ENCODE measurements at places on chromosomes 2 and 18. TPM values are rescaled to one million over a fixed set of nuclear protein-coding genes. Genes with fewer than 3 reads are reported as not detected.

- no peak for DNase-seq
Measured at GRCh38 chr18:5145168-5145825, 51.8 kb downstream of the AKAIN1 start.

DNA sequence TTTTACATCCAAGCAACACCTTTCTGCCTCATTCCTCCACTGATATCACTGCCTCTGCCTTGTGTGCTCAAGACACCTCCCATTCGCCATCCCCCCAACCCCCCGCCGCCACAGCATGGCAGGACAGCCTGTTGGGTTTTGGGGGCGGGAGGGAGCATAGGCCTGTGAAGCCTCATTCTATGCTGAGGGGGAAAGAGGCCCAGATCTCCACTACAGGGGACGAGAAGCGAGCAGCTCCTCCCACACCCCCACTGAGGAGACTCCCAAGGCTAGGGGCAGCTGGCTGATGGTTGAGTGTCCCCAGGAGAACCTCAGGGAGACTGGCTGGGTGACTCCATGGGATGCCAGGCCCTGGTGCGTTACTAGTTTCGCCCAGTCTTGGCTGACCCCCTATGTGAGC lies 214.3 kb upstream of the SIX2 start:
- DNase-seq, result no peak

DNA sequence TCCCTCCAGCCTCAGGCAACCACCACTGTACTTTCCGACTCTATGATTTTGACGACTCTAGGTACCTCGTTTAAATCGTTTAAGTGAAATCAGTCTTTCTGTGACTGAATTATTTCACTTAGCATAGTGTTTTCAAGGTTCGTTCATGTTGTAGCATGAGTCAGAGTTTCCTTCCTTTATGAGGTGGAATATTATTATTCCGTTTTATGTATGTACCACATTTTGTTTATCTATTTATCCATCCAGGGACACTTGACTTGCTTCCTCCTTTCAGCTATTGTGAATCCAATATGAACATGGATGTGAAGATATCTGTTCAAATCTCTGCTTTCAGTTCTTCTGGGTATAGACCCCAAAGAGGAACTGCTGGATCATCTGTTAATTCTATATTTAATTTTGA lies 19.1 kb downstream of the IL1R2 start:
- DNase-seq, result no peak

DNA sequence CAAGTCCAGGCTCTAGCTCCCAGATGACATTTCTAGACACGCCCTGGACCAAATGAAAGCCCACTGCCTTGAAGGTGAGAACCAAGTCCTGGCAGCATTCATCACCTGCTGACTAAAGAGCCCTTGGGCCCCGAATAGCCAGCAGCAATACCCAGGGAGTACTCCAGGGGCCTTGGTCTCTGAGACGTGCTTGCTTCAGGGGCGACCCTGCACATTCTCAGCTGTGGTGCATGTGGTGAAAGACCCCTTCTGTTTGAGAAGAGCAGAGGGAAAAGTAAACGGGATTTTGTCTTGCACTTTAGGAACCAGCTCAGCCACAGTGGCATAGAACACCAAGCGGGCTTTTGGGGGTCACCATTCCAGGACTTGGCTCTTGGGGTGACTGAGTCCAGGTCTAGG lies 260.5 kb upstream of the MYT1L start:
- no peak for DNase-seq

DNA sequence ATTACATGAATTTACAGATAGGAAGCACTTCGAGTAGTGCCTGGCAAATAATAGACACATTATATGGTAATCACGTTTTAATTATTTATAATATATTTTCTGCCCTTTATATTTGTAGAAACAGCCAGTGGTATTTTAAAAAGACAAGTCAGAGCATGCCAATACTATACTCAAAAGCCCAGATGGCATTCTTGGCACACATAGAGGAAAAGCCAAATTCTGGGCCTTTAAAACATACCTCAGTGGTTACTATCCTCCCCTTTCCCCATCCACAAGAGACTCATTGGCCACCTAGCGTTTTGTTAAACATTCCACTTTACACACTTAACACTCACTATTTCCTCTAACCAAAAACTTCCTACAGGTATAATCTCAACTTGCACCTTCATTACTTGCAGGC lies 63.3 kb upstream of the ZNF804A start:
- DNase-seq, result no peak

- DNase-seq, result no peak
Measured at GRCh38 chr2:102449370-102449974, 23.6 kb upstream of the SLC9A4 start.

DNA sequence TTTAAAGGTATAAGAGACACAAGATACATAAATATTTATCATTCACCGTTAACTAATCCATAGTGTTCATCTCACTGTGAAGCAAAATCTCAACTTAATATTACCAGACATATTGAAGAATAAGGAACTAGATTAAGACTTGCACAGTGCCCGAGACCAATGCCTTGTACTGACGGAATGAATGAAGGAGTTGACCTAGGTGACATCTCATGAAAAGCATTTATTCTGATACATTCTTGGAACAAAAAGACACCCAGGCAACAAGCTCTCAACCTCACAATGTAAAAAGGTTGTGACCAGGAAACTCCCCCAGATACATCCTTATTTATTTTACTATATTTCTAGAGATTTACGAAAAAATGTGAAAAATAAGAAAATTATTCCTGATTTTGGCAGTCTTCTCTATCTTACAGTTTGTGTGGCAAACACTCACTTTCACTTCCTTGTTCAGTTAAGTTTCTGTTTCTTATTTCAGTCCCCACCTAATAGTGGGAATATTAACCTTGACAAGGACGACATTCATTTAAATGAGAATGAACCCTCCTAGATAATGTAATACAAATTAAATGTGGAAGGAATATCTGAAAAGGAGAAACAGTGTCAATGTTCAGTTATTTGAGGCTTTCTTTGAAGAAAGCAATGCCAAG lies 28.4 kb downstream of the M1AP start:
- DNase-seq, result no peak

DNA sequence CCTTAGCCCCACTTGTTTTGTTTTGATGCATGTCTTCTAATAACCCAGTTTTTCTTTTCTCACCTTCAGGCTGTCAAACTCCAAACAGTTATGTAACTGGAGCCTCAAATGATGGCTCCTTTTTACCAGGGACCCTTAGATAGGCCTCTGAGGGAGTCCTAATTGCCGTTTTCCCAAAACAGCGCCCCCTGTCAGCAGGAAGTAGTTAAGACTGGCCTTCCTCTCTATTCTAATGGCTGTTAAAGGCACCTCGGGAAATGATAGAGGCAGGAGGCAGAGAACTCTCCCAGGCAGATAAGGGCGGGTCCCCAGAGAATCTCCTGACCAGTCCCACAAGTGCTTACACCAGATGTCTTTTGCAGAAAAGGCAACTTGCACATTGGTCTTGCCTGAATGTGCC lies 123.2 kb downstream of the KCNS3 start:
- DNase-seq, result no peak

GRCh38 chr18:48711651-48712486 lies 173.0 kb downstream of the CTIF start:
- peak; percentile 57 for DNase-seq

ARL6IP6 gene
- total RNA-seq, result 5.9 TPM

- DNase-seq, result no peak
Measured at GRCh38 chr18:55418439-55418838, 169.6 kb downstream of the TCF4 start.

GRCh38 chr2:30259827-30260679 lies 28.7 kb downstream of the LBH start:
- DNase-seq, result no peak

DNA sequence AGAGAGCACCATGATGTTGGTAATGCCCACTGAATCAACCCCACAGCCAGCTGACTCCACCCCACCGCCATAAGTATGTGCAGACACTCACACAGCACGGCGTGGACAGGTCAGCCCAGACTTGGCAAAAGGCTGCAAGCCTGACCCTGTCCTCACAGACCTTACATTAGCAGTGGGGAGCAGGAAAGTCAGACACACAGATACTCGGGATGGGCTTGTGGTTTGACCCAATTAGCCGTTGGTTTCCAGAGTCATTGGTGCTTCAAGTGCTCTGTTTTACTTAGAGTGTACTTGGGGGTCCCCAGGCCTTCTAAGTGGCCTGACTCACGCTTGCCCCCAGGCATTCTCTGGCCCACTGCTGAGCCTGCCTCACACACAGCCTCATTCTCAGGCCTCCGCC lies 36.7 kb downstream of the EN1 start:
- DNase-seq, result no peak

GRCh38 chr2:239749272-239749873 lies 275.8 kb downstream of the NDUFA10 start:
- peak; percentile 27 for DNase-seq

INHBB gene
- 8.2 TPM for total RNA-seq

DNA sequence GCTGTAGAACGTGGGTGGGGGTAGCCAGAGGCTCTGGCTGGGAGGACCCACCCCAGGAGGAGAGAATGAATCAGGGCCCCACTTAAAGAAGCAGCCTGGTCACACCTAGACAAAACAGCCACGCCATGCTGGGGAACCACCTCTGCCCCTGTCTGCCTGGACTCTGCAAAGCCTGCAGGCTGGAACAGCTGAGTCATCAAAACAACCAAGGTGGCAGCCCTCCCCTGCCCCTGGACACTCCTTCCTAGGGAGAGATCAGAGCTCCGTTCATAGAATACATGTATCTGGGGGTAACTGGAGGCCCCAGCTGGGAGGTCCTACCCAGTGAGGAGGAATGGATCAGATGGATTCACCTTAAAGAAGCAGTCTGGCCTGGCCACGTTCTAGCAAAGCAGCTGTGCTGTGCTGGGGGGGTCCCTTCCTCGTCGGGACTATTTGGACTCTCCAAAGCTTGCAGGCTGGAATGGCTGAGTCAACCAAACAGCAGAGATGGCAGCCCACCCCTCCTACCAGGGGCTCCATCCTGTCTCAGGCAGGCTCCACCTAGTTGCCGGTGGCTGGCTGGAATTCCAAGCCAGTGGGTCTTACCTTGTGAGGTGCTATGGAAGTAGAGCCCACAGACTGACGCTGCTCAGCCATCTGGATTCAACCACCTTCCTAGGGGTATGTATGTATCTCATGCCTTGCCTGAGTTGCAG lies 50.5 kb upstream of the NT5C1B start:
- DNase-seq, result no peak

DNA sequence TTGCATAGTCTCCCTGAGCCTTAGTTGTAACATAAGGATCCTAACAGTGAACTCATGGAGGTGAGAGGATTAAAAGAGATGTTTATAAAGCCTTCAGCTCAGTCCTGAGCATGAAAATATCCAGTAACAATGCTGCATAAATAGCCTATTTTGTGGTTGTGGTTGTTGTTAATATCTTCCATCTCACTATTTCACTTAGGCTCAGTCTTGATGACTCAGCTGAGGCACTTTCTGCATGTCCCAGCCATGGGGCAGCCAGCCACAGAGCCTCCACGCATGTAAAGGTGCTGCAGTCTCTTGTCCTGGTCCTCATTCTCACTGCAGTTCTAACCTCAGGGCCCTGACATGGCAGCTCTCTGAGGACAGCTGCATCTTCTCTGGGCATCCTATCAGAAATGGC lies 218.8 kb upstream of the PKDCC start:
- DNase-seq, result no peak

DNA sequence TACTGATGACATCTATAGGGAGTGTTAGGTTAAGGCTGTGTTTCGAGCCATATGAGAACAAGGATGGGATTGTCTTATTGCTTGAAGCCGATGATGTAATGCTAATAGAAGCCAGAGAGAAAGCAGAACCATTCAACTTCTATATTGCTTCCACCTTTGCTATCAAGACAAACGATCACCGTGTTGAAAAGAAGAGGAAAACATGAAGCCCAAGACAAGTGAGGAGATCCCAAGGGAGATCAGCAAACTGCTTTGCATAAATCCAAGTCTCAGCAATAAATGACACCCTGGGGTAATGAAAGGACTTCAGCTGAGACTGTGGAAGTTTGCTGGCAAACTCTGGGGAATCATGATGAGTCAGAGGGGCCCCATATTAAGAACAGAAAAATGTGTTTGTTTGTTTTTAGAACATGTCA lies 206.2 kb downstream of the NCKAP5 start:
- DNase-seq, result no peak

- no peak for DNase-seq
Measured at GRCh38 chr18:55159027-55159426, 199.8 kb upstream of the CCDC68 start.

DNA sequence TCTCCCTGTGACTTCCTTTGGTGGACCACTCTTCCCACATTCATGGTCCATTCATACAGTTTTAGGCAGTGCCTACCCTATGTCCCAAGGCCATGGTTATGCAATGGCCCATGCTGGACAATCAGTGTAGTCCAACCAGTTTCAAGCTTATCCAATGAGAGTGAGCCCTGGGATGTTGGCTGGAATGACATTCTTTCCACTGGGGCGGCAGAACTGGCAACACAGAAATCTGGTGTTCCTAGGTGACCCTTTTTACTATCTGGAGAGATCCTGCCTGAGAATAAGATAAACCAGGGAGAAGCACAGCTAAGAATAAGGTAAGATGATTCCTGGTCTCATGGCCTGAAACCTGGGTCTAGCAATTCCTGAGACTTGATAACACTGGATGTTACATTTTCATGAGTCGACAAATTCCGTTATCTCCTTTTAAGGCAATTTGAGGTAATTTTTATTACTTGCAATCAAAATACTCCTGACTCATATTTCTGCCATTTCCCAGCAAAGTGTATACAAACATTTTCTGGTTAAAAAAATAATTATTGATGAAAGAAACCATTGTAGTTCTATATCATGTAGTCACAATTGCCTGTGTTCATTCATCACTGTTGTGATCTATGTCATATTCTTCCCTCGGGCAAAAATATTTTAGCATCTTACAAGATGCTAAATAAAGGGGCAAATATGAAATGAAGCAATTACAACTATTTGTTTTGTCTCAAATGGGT lies 271.5 kb upstream of the LYPD1 start:
- no peak for DNase-seq

GRCh38 chr2:203987959-203988358 lies 51.4 kb downstream of the ICOS start:
- no peak for DNase-seq

DNA sequence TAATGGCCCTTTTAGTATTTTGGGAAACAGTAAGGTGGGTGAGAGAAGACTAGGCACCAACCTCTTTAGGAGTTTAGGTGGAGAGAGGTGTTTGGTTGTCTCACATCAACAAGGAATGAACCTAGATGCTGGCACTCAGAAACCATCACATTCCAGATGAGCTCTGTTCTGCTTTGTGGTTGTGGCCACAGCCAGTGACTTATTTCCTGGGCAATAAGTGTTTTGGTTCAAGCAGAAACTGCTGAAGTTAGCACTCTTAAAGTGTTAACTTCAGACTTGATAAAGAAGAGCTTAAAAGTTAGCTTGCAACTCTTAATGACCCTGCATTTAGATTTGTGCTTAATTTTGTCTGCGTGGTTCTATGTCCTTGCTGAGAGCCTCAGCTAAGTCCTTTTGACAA lies 929.2 kb downstream of the SLC4A3 start:
- DNase-seq, result no peak

GRCh38 chr2:231583982-231584381 lies 8.7 kb upstream of the TEX44 start:
- DNase-seq, result no peak

- DNase-seq, result no peak
Measured at GRCh38 chr2:11830708-11831301, 84.4 kb downstream of the LPIN1 start.

GRCh38 chr2:113157897-113158753 lies 15.6 kb upstream of the PSD4 start:
- no peak for DNase-seq
